ENCODE measurements at places on chromosomes 3 and 15.

GRCh38 chr3:31481697-31482096 lies 51.0 kb upstream of the STT3B start:
- DNase-seq = no peak

DNA sequence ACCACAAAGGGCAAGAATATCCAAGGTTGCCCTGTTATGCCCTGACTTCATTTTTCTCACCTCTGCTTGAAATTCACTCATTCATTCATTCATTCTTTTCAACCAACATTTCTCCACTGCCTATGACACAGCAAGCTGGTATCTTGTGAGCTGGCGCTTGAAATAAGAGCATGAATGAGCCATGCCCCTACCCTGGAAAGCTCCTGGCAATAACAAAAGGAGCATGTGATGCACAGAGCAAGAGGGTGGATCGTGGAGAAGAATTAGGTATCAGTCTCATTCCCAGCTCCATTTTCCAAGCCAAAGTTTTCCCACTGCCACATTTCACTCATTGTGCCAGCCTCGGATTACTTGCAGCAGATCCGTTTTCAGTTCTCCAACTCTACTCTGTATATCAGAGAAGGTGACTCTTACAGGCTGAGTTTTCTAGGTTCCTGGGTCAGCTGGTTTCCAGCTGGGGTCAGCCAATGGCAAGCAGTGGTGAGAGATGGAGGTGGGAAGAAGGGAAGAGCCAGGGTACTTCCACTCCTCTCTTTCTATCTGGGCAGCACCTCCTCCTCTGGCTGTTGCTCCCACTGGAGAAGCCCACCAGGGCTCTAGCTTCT lies 144.8 kb downstream of the SUCLG2 start:
- DNase-seq = no peak

DNA sequence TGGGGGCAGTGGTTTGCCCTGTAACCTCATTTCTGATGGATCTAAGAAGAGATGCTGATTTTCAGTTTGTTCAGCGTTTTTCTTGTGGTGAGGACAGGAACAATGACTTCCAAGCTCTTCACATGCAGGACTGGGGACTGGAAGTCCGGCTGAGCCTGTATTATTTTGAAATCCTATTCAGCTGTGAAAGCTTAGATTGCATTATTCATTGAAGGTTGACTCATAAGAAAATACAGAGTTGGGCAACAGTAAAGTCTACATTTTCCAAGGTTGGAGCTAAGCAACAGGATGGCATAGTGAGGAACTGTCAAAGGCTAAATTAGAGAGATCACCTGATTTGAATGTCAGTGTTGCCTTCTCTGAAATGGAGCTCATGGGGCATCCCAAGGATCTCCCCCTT lies 230.9 kb upstream of the FEZF2 start:
- no peak for DNase-seq

DNA sequence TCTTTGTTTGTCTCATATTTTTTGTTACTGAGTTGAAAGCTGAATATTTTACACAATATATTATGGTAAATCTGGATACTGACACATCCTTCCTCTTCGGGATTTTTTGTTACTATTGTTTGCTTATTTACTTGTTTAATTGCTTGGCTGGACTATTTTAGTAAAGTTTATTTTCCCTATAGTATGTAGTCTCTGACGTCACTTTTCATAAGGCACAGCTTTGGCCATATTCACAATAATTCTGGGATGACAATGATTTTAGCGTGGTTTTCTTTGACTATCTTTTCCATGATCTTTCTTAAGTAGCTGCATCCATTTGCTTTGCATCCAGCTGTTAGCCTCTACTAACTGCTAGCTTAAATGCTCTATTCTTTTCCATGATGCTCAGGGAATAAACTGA lies 552.4 kb downstream of the VGLL3 start:
- no peak for DNase-seq

DNA sequence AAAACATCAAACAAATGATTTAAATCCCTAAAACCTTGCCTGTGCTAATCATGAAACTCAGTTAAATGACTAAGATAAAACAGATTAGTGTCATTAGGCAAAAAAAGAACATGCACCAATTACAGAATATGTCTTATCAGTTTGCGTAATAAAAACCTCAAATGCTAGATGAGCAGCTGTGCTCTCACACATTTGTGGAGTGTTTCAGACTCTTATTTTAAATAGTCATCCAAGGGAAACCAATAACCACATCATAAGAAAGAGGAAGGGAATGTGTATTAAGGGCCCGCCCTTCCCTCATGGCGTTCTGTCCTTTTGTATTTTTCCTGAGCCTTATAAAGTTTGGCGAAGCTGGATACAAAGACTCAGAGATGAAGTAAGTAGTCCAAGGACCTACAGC lies 6.6 kb downstream of the SAMMSON start:
- no peak for DNase-seq

- DNase-seq = no peak
These were observed 8.7 kb upstream of the ZNF774 start for GRCh38 chr15:90343302-90343790.

DNA sequence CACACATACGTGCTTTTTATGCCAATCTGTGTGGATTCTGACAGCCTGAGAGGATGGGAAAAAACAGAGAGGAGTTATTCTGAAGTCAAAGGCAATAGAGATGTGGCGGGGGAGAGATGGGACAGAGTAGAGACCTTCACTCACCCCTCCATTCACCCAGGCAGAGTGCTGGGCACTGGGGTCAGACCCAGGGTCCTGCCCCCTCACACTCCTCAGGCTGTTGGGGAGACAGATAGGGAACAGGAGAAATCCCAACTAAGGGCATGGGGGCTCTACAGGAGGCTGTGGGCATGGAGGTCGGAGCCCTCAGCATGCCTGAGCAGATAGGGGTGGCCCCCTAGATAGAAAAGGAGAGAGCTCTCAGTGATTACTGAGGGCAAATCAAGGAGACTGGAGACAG lies 30.3 kb downstream of the SLC22A14 start:
- no peak for DNase-seq

DNA sequence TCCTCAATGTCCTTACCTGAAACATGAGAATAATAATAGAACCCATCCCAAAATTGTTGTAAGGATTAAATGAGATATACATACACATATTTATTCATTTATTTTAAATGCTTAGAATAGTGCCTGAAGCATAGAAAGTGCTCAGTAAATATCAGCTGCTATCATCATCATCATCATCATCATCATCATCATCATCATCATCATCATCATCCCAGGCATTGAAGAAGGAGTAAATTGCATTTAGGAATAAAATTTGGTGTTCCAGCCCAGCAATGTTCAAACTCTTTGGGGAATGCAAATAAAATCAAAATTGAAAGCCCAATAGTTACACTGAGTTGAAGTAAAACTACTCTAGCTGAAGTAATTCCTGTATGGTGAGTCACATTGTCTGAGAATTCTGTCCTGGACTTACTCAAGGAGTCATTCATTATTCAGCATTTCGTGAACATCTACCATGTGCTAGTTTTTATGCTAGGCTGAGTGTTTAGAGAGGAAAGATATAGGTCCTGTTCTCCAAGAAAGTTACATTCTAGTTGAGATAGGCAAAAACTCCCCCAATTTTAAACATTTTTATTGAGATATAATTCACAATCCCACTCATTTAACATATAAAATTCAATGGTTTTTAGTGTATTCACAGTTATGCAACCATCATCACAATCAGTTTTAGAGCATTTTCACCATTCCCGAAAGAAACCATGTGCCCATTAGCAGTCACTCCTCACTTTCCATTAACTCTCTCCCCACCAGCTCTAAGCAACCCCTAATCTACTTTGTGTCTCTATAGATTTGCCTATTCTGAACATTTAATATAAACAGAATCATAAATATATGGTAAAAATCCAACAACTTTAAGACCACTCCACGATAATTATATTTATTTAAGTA lies 107.2 kb downstream of the FRMD5 start:
- no peak for DNase-seq

DNA sequence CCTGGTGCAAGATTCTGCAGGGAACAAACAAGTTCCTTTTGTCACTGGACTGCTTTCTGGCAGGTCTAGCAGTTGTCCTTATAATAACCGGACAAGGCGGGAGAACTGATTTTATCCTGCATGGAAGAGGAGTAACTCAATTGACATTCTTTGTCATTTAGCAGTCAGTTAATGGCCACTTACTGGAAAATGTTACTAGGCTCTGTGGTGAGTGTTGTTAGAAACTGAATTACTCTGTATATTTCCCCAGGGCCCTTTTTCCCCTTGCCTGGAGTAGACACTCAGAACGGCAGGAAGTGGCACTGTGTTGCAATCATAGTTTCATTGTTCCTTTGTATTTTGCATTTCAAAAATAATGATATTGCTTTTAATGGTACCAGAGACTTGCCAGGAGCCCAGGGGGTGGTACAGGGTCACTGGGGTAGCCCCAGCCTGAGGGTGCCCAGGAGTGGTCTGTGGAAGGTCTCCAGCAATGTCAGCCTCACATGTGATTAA lies 318.6 kb upstream of the LRRFIP2 start:
- DNase-seq = no peak

DNA sequence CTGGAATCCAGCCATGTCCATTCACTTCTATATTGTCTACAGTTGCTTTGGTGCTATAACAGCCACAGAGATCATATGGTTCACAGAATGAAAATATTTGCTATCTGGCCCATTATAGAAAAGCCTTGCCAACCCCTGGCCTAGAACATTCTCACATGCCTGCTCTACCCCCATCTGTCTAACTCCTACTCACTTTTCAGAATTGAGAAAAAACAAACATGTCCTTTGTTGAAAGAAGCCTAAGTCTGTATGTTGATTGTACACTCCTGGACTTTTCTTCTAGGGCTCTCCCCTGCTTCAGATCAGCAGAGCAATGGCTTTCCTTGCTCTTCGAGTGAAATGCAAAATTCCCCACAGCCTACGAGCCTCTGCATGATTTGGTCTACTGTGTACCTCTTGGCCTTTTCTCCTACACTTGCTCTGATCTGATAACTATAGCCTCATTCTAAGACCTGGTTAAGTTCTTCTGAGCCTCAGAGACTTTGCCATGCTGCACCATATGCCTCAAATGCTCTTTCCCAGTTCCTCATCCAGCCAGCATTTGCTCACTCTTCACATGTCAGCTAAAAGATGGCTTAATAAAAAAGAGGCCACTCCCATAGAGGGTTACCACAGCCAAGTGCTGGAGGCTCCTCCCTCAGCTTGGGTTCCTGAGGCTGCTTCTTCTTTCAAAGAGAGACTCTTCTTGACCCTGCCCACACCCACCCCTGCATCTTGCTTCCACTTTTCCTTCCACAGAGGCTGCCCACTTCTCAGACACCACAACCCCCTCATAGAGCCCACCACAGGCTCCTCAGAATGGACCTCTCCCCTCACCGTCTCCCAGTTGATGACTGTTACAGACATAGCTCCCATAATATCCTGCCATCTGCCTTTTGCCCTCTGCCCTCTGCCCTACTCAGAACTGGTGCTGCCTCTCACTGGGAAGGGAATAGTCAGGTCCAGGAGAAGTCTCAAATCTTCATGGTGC lies 22.9 kb upstream of the DCLK3 start:
- no peak for DNase-seq

- DNase-seq = no peak
These were observed 472.7 kb upstream of the NR2F2 start for GRCh38 chr15:95857758-95858157.

DNA sequence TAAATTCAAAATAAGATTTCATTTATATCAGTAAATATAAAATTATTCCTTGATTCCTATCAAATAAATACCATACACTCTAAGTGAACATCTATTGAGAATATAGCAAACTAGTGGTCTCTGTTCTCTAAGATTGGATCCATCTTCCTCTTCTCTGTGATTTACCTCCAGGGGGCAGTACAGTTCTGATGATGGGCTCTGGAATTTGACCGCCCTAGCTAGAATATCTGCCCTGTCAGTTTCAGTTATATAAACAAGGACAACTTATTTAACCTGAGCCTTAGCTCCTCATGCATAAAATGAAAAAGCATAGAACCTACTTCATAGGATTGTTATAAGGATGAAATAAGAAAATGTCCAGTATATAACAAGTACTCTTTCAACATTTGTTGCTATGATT lies 171.1 kb upstream of the CCDC54 start:
- no peak for DNase-seq

GRCh38 chr15:90609242-90610180 lies 79.8 kb downstream of the CRTC3 start:
- DNase-seq = no peak

DNA sequence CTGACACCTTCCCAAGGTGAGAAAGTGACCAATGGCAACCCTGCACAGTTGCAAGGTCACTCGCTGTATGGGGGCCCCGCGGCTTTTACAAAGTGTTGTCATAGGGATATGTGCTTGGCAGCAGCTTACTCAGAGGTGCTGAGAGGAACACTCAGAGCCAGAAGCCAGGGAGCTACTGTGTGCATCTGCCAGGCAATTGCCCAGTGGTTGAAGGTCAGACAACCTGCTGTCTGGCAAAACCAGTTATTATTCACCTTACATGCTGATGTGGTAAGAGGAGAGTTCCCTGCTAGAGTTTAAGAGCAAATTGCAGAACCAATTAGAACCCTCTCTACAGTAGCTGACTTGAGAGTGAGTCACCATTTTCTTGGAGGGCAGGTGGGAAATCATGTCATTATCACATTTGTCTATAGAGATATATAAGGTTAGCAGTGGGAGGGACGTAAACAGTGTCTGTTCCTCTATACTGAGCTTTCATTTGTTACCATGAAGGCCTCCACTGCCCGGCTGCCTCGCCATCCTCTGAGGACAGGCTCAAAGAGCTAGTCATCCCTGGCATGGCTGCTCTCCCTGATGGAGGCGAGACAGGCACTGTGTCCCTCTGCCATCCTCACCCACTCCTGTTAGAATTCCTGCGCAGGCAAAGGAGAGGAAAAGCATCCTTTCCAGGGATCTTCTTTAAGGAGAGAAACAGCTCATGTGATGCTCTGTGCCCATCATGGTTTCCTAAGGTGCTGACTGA lies 274.4 kb downstream of the PLCL2 start:
- peak; percentile 38 for DNase-seq

DNA sequence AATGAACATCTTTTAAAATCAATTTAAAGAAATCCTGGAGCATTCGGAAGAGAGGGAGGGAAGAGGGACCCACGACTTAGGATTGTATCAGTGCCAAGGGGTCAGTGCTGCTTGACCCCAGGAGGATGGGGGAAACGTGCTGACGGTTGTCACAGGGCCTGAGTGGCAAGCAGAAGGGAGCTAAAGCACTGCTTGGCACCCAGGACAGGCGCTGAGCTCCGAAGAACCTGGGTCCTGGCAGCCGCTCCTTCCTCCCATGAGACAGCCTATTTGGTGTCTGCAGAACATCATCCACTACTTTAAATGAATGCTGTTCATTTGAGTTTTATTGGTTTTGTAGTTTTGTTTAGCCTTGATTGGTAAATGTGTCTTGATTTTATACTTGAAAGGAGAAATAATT lies 54.5 kb downstream of the RGMA start:
- no peak for DNase-seq

GRCh38 chr15:69469467-69470201 lies 17.0 kb downstream of the RPLP1 start:
- no peak for DNase-seq

- no peak for DNase-seq
These were observed 543.6 kb downstream of the EDEM1 start for GRCh38 chr3:5731100-5731499.

- no peak for DNase-seq
These were observed 217.3 kb downstream of the CACNA2D3 start for GRCh38 chr3:54339608-54340007.

- peak; percentile 61 for DNase-seq
These were observed 121.8 kb downstream of the PDZRN3 start for GRCh38 chr3:73502609-73503583.

All from activated T-cell treated with anti-CD3 and anti-CD28 coated beads, Interleukin-2, amount 50 U/mL, for 48 hours (primary cell).